ENCODE measurements at places on chromosomes 13 and 19.

DNA sequence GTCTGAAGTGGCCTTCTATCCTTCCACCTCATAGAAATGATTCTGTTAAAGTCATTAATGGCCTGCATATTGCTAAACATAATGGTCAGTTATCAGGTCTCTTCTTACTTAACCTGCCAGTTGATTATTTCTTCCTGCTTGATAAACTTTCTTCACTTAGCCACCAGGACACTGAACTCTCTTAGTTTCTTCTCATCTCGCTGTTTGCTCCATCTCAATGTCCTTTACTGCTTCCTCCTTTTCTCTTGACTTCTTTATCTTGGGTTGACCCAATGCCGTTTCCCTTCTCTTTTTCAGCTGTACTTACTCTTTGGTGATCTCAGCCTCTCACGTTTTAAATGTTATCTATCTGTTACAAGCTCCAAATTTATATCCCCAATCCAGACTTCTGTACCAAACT, 17.1 kb upstream of the CLC start:
- DNase-seq = no peak

DNA sequence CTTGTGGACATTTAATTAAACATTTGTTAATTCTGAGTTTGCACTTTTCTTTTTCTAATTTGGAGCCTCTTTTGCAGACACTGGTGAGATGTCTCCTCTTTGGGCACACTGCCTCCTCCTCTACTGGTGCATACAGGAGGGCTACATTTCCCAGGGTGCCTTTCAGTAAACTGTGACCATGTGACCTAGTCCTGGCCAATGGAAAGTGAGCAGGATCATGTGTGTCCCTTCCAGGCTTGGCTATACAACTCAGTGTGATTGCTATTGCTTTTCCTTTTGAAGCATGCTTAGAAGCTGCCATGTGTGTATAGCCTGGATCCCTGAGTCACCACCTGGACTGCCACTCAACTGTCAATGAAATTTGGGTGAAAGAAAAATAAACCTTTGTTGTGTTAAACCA, 4.5 kb downstream of the IZUMO2 start:
- DNase-seq = no peak

DNA sequence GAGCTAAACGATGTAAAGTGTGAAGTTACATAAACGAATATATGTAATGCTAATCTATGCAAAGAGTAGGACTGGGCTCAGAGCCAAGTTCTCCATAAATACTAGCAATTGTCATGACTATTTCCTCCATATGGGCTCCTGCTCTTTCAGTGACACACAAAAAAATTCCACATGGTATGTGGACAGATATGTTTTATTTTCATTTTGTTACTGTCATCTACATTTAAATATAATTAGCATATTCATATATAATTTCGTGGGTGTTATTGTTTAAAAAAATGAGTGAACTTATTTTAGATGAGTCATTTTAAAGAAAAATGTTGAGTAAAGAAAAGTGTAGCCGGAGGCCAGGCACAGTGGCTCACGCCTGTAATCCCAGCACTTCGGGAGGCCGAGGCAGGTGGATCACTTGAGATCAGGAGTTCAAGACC, 5.0 kb upstream of the IGSF23 start:
- no peak for DNase-seq

- peak; percentile 74 for DNase-seq
These were observed 6.4 kb downstream of the KLF16 start for GRCh38 chr19:1856698-1857603.

DNA sequence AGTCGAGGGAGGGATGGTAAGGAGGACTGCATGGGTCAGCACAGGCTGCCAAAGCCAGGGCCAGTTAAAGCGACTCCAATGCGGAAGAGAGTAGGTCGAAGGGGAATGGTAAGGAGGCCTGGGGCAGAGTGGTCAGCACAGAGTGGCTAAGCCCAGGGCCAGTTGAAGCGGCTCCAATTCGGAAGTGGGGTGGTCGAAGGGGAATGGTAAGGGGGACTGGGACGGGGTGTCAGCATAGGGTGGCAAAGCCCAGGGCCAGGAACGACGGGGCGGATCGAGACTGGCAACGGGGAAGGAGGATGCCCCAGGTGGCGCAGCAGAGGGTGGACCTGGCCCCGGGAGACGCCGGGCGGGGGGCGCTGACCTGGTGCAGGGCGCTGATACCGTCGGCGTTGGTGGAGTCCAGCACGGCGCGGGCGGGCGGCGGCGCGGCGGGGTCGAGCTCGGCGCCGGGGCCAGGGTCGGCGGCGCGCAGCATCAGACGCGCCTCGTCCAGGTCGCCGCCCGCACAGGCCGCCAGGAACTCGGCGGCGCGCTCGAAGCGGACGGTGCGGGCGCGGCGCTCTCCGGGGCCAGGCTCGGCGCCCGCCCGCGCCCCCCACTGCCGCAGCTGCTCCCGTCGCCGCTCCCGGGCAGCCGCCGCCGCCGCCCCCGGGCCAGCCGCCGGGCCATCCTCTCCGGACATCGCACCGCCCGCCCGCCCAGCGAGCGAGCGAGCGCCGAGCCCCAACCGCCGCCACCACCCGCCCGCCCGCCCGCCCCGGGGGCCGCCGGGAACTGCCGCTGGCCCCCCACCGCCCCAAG, at the start of gene PPP1R12C:
Gene PPP1R12C (minus strand): TSS at position 779 of the 804 bp plus-strand sequence. CDS start 94 bp downstream, at position 685.
- no peak for DNase-seq

DNA sequence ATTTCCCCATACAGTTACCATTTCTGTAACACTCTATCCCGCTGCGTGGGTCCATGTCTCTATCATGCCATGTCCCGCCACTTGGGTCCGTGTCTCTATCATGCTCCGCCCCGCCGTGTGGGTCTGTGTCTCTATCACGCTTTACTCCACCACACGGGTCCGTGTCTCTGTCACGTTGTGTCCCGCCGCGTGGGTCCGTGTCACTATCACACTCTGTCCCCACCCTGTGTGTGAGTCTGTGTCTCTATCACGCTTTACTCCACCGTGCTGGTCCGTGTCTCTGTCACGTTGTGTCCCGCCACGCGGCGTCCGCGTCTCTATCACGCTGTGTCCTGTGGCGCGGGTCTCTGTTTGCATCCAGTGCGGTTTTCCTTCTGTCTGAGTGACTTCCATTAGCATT, 11.6 kb downstream of the ADPRHL1 start:
- DNase-seq = no peak

DNA sequence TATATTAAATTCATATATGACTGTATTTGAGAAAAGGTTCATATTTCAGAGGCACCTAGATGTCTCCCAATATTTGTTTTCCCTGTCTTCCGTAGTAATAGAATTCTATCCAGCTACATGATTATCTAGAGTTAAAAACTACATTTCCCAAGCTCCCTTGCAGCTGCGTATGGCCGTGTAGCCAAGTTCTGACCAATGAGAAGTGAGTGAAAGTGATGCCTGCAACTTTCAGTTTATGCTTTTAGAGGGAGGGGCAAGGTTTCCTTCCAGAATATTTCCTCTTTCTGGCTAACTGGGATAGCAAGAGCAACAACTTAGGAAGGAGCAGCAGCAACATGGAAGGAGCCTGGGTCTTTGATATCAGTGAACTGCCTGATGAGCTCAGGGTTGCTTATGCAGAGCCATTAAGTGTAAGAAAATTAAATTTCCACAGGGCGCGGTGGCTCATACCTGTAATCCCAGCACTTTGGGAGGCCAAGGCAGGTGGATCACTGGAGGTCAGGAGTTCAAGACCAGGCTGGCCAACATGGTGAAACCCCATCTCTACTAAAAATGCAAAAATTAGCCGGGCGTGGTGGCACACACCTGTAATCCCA, 23.2 kb upstream of the CYP2A13 start:
- DNase-seq = no peak

DNA sequence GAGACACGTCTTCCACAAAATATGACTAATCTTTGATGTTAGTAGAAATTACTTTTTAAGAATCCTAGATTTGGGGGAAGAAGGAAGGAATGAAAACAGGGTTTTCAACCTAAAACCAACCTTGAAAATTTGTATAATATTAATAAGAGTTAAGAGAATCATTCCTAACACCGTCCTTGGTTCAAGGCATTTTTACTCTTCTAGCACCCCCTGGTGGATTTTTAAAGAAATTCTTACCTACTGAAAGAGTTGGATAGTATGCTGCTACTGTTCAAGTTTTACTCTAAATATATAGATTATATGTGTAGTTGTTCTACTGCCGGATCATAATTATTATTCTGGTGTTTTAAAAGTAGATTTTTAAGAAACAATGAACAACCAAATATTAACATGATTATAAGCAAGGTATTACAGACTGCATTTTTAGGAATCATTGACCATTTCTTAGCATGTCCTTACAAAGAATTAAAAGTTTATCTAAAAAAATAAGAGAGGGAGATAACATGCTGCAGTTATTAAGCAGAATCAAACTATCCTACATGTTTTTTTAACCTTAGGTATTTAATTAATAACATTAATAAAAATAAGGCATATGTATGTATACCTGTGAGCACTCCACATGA, 7.4 kb upstream of the SLITRK6 start:
- DNase-seq = no peak

DNA sequence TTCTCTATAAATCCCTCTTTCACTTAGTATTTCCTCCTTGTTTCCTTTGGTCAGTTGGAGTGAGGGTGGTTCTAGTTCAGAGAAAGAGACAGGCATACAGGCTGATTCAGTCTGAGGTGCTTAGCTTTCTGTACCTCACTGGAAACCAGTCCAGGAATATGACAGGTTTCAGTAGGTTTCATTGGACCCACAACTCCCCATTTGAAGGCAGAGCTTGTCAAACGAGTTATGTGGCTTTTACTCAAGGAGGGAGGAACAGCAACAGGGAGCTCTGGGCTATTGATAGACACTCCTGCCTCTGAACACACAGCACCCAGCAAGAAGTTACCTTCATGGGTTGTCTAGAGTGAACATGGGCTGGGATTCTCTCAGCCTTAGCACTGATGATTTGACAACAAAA, 14.5 kb downstream of the ACTN4 start:
- no peak for DNase-seq

DNA sequence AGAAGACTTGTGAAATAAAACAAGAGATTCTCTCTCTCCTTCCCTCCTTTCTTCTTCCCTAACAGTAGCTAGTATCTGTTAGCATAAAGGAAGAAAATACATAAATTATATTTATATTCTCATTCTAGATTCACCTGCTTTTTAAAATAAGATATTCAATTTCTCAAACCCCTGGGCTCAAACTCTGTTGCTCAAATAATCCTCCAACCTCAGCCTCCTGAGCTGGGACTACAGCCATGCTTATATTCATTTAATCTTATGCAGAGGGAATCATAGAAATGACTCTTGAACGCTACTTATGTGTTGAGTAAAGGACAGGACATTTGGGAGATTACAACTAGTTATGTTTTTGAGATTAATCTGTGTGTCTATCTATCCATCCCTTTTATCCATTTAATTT, 56.2 kb downstream of the GPC5 start:
- no peak for DNase-seq

GRCh38 chr13:60836821-60837220, 439.8 kb downstream of the TDRD3 start:
- DNase-seq = no peak

DNA sequence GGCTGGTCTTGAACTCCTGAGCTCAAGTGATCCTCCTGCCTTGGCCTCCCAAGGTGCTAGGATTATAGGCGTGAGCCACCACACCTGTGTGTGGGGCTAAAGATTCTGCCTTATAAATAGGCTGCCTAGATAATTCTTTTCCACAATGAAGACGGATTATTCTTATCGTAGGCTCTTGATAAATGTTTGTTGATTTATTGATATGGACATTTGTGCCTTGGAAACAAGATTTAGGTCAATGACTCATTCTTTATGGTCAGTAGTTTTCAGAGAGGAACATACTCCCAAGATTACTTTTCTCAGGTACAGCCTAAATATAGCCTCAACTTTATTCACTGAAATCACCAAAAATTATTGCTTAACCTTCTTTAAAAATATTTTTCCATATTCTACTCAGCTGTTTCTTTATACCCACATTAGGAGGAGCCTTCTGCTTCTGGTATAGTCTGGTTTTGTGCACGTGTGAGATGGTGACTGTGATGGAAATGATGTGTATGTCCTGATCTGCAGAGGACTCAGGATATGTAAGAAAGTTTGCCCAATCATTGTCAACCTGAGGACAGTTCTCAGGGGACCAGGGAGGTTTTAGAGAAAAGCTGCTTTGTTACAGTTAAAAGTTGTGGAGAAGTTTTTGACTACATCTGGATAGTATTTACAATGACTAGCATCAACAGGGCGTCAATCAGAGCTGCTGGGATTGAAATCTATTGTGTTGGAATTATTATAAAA, 208.9 kb downstream of the DNAJC15 start:
- no peak for DNase-seq

- no peak for DNase-seq
These were observed 552.5 kb downstream of the TBC1D4 start for GRCh38 chr13:74929436-74929835.

DNA sequence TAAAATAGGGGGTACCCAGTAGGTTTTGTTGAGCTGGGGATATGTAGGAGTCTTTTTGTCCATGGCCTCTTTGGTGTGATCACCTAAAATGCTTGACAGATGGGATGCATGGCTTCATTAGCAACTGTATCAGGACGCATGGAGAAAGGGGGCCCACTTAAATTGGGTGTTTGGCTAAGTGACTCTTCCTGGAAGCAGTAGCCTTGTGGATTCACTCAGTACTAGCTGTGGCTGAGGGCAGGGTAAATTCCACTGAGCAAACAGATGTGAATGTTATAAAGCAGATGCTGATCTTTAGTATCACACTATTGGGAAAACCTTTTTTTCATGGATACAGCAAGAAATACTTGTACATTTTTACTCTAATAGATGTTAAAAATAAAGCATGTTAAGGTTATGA, 140.0 kb downstream of the FGF14 start:
- no peak for DNase-seq

DNA sequence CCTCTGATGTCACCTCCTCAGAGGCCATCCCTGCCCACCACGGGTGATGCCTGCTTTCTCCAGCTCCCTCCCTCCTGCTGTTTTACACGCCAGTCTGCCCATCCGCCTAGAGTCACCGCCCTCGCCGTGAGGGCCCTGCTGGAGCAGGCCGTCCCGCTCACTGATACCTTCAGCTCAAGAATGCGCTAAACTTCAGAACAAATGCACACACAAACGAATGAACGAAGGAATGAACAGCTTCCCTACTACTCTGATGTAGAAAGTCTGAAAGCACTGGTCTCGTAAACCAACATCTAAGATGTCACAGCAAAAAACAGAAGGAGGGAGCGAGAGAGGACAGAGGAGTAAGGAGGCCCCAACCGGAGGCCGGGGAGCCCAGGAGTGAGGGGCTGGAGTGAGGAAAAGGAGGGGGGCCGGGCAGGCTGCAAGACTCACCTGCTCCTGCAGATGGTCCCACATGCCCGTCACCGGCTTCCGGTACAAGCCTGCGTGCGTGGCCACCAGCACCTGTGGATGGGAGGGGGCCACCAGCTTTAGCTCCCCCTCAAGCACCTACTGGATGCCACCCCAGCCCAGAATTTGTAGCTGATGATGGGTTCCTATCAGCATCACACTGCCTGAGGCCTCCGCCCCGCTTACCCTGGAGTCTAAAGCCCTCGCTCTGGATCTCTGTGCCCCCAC, 4.0 kb downstream of the PNKP start:
- DNase-seq = no peak

DNA sequence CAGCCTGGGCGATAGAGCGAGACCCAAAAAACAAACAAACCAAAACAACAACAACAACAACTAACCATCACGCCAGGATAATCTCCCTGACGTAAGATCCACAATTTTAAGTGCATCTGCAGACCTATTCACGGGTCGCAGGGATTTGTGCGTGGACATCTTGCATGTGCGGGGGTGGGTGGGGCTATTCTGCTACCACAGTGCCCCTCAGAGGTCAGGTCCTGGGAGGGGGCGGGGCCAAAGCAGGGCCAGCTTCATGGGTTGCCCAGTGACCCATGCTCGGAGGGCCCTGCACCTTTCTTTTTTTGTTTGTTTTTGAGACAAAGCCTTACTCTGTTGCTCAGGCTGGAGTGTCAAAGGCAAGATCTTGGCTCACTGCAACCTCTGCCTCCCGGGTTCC, 2.6 kb upstream of the CDC42EP5 start:
- DNase-seq = no peak

- no peak for DNase-seq
These were observed 86.7 kb downstream of the IRS2 start for GRCh38 chr13:109699628-109700071.
